Omental fat pad (tissue), 4 donors: ENCODE measurements at places on chromosomes 3 and 15. TPM values are rescaled to one million over a fixed set of nuclear protein-coding genes. Genes with fewer than 3 reads are reported as not detected.

DNA sequence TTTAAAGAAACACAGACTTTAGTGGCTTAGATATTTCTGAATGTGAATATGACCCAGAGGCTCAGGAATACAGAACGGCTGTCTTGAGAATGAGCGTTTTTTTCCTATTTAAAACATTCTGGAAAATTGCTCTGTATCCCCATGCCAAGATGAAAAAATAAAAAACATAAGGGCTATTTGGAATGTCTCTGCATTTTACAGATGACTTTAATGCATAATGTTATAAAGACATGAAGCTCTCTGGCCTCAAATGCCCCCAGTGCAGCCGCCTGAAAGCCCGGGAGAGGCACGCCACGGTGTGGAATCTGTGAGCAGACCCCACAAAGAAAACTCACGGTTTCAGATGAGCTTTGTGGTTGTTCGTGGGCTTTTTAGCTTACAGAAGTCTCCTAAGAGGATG, 322.5 kb upstream of the ICE2 start:
- no peak for DNase-seq

GRCh38 chr15:76974456-76975036, 20.4 kb upstream of the PSTPIP1 start:
- DNase-seq: no peak

The PARP16 gene
- 5.6 TPM for total RNA-seq

The GUCA1C gene
- total RNA-seq: not detected

The FLNB gene
- total RNA-seq: 181 TPM

DNA sequence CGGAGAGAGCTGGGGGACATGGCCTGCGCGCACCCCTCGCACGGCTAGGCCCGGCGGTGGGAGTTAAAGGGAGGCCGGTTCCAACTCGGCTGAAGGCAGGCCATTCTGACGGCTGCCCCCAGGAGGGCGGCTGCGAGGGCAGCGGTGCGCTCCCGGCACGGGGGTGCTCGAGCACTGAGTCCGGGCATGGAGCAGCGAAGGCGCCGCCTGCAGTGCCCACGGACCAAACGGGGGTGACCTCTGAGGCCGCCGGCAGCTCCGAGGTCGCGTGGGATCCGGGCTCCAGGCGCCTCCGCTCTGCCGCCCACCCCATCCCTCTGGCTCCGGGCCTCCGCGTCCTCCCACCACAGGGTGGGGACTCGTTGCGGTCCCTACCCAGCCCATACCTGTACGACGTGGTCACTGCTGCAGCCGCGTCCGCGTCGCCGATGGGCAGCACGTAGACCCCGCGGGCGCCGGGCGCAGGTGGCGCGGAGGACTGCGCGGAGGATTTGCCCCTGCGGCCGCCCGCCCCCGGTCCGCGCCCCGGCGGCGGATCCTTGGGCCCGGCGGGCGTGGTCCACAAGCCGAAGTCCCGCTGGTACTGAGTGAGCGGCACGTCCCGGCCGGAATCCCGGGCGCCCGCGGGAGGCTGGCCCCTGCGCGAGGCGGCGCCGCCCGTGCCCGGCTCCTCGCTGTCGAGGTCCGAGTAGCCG, 469 bp downstream of the MAP6D1 start:
- no peak for DNase-seq
